ENCODE measurements at places on chromosomes 11 and 22. TPM values are rescaled to one million over a fixed set of nuclear protein-coding genes. Genes with fewer than 3 reads are reported as not detected.

LRP4 gene
- total RNA-seq: 8.6 TPM

KRTAP5-8 gene
- total RNA-seq: not detected

LRRC74B gene
- not detected for total RNA-seq

C11orf24 gene
- 28.5 TPM for total RNA-seq

XPNPEP3 gene
- 3.8 TPM for total RNA-seq

KRTAP5-1 gene
- total RNA-seq: not detected

THY1 gene
- 7.3 TPM for total RNA-seq

SCGB1A1 gene
- total RNA-seq: not detected

Data from smooth muscle cell of the coronary artery (primary cell).